M059J (cell line): ENCODE measurements at places on chromosomes 16 and 17.

- DNase-seq, result peak; percentile 2
Measured at GRCh38 chr17:59254742-59255141, 34.4 kb downstream of the GDPD1 start.

GRCh38 chr16:49645263-49645662 lies 210.6 kb downstream of the ZNF423 start:
- no peak for DNase-seq

DNA sequence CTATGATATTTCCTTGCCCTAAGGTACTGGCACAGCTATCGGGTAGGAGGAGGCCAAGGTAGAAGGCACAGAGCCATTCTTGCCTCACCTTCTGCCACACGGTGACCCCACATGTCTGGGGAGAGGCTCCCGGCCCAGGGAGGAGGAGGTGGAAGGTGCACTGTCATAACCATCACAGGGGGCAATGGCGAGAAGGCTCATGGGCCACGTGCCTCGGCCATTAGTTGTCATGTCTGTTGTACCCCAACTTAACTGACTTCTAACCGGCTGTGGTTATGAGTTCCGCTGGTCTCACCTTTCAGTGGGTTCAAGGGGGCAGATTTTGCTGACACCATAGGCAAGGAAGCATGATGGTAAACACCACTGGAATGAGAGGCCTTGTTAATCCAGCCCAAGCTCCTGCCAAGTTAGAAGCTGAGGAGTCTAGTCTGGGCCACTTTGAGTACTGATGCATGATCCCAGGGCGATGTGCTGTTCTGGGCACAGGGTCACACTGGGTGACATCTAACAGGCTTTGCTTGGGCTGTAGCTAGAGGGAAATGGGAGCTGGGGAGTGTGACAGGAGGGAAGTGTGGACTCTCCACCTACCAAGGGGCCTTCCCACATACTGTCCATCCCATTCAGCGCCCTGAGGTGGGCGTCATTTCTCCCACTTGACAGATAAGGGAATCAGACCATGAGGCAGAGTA lies 39.6 kb downstream of the HLF start:
- peak; percentile 98 for DNase-seq

GRCh38 chr16:12504312-12504711 lies 299.4 kb downstream of the CPPED1 start:
- no peak for DNase-seq

GRCh38 chr17:1022278-1023024 lies 25.5 kb downstream of the TIMM22 start:
- DNase-seq, result no peak

- no peak for DNase-seq
Measured at GRCh38 chr16:53084746-53085334, 30.0 kb downstream of the CHD9 start.

DNA sequence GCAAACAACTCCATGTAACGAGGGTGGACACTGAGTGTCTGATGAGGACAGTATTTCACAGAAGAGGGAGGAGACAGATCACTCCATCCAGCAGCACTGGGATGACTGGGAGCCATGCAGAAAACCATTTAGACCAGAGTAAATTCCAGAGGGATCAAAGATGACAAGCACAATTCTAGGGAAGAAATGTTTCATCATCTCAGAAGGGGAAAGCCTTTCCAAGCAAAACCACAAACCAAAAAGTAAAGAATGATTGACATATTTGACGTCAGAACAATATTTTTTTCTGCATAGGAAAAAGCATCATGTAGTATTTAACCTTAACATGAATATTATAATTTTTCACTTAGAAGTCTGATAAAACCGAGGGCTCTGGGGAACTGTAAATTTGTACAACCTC lies 4.8 kb downstream of the DNASE1 start:
- no peak for DNase-seq

- DNase-seq, result no peak
Measured at GRCh38 chr16:86249631-86250030, 260.7 kb upstream of the FOXF1 start.

GRCh38 chr16:69112285-69113129 lies 7.1 kb downstream of the HAS3 start:
- peak; percentile 47 for DNase-seq

- DNase-seq, result no peak
Measured at GRCh38 chr17:4340914-4341615, 25.4 kb downstream of the UBE2G1 start.

DNA sequence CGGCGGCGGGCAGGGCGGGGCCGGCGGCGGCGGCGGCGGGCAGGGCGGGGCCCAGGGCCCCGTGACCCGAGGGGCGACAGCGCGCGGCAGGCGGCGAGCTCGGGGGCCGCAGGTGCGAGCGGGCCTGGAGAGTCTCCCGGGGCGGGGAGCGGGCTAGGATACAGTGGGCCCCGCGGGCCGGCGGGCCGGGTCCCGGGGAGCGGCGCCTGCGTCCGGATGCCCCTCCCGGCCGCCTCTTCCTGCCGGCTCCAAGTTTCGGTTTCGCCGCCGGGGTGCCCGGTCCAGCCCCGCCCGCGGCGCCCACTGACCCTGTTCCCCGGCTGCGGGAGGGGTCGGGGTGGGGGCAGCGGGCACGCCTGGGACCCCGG lies at the start of gene RNF213:
TSS of gene RNF213 (plus strand) at position 62 of the 368 bp plus-strand sequence. CDS start 2,830 bp downstream, outside the sequence.
- DNase-seq, result peak; percentile 36

- DNase-seq, result no peak
Measured at GRCh38 chr17:80781211-80781610, 210.4 kb upstream of the CHMP6 start.

- peak; percentile 25 for DNase-seq
Measured at GRCh38 chr16:70634861-70635260, 11.5 kb upstream of the IL34 start.

DNA sequence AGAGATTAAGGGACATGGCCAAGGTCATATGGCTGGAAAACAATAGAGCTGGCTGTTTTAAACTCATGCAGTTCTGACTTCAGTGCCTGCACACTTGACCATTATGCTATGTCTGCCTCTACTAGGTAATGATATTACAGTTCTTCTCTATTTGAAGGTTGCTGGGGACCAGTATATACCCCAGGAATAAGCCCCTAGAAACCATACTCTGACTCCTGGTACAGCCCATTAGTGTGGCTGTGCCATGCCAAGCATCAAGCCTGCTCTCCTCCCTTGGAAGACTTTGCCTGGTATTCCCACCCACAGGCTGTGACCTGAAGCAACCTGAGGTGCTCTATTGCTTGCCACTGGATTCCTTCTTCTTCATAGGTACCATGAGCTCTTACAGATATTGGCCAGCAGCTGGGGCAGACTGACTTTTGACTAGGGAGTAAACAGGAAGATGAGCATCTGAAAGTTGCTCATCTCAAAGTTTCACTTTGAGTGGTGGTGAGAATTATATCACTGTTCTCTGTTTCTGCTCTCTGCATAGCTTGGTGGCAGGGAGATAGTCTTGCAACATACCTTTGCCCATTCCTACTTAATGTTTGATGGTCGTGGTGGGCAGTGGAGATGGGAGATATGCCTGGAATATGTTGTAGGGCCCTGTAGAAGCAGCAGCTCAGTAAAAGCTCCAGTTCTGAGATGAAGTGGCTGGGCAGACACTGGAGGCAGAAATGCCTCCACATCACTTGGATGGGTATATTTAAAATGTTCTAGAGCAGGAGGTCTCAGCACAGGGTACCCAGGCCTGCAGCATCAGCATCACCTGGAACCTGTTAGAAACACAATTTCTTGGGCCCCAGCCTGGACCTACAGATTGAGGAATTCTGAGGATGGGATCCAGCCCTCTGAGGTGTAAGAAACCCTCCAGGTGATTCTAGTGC lies 274.7 kb downstream of the HS3ST4 start:
- DNase-seq, result no peak

DNA sequence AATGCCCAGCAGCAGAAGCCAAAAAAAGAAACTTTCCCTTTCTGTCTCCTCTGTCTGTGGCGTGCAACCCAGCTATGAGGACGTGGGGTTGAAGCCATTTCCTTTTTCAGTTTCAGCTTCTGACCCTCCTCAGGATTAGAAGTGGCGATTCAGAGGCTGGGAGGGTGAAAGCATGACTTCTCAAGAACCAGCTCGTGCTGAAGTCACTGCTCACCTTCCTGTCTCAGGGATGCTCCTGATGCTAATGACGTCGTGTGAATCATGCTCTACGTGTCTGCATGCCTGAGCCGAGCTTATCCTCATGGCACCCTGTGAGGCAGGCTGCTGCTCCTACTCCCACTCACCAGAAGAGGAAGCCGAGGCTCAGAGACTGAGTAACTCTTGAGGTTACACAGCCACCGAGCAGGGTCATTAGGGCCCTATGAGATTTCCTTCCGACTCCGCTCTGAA lies 5.7 kb upstream of the LPO start:
- peak; percentile 61 for DNase-seq

DNA sequence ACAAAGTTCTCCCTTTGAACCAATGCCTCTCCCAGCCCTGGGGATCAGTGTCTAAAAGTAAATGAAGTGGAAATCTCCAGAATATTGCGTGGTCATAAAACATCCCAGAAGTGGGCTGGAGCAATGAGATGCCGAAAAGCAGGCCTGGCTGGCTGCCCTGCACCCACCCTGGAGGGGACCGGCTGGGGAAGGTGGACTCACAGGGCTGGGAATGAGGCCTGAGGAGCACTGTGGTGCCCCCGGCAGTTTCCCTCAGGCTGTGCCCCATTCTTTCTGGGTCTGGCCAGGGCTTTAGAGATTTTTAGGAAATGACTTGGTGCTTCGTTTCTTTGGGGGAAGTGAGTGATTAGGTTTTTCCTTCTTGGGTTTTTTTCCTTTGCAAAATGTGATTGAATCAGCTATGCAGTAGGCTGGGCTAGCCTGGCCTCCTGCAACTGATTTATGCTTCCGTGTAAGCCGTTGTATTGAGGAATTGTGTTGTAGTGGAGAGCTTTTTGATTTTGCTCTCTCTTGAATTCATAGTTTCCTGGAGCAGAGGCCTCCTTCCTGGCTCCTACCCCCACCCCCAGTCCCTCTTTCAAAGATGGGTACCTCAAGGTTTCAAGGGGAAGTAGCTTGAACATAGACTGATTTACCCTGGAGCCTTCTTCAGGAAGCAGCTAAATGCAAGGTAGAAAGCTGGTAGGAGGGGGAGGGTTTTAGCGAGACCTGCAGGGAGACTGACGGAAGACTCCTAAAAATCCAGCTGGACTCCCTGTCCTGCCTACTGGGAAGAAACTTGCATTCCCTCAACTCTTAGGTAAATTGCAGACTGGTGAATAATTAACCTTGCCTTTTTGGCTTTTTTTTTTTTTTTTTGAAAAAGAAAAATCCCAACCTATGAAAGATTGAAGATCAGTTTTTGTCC lies 170.2 kb downstream of the RAB11FIP4 start:
- peak; percentile 93 for DNase-seq

GRCh38 chr17:39920218-39921210 lies 2.1 kb upstream of the GSDMB start:
- no peak for DNase-seq
